Stimulated activated CD4-positive, alpha-beta T cell treated with anti-CD3 and anti-CD28 coated beads, Interleukin-1b, Interleukin-23, amount 100 ng/mL, for 1 hour (primary cell): ENCODE measurements at places on chromosomes 1 and 21.

DNA sequence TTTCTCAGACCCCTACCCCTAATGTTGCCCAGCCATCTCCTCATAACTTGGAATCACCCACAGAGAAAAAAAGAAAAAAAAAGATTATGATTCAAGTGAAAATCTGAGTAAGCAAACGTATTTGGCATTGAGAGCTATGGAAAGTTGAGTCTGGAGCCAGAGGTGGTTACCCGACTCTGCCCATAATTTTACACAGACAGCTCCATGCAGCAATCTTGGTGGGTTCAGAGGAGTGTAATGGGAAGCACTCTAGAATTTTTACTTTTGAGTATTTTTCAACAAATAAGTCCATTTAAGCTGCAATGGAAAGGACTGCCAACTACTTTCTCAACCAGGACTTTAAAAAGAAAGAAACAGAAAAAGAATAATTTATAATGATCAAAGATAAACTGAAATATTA lies 62.7 kb downstream of the ZC3H11B start:
- DNase-seq, result no peak

DNA sequence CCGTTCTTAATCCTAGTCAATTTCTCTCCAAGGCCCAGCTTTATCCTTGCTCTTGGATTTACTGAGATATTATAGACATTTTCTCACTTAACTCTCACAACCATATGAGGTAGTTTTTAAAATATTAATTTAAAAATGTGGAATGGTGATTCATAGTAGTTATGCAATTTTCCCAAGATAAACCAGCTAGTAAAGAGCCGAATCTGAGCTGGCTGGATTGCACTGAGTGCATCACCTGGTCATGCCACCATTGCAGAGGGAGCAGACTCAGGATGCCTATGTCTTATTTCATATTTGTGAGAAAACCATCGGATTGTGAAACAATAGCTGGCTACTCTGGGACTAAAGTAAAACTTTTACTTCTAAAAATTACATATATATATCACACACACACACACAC lies 494.0 kb downstream of the KCNT2 start:
- DNase-seq, result no peak

DNA sequence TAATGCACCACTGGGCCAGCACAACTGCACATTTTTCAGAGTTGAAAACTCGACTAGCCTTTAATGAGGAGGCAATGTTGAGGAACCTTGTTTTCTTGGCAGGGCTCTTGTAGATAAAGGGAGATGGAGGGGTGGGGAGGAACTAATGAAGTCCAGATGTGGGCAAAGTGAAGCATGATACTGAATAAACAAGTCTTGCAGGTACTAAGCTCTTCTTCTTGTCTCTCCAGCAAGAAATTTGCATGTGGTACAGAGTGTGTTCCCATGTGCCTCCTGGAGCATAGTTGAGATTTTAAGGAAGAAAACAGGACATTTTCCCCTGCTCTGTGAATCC lies 47.0 kb downstream of the PLPP3 start:
- no peak for DNase-seq

DNA sequence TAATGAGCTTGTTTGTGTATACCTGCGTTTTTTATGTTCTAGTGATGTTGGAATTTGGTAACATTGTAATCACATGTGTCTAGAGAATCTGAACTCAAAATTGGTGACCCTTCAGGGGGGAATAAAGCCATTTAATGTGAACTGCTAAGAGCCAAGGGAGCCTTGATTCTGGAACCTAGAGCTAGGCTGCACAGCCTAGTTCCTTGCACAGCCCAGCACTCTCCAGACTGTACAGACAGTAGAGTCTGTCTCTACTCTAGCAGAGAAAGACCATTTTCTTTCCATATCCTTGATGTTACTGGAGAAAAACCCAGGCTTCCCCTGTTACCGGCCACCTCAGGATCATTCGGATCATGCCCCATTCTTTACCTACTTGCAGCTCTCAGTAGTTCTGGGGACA lies 8.6 kb downstream of the ARV1 start:
- no peak for DNase-seq

GRCh38 chr1:161921491-161921890 lies 102.2 kb downstream of the OLFML2B start:
- no peak for DNase-seq

GRCh38 chr1:204477036-204477740 lies 17.4 kb downstream of the PIK3C2B start:
- DNase-seq, result no peak

DNA sequence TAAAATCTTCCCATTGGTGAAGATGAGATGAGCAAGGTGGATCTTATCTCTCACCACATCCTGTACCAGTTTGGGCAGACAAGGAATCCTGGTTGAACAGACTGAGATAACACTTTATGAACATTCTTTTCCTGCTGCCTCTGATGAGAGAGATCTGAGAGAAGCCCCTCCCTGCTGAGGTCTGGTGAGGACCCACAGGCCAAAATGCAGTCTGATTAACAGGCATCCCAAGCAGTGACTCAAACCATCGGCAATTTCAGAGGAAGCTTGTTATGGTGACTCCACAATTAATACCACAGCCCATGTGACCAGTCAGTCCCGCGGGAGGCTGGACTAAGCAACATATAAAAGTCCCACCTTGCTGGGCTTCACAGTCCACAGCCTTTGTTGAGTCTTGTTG lies at the start of gene PRR9:
TSS of gene PRR9 (plus strand) at position 373 of the 400 bp plus-strand sequence. CDS start 561 bp downstream, outside the sequence.
- no peak for DNase-seq

DNA sequence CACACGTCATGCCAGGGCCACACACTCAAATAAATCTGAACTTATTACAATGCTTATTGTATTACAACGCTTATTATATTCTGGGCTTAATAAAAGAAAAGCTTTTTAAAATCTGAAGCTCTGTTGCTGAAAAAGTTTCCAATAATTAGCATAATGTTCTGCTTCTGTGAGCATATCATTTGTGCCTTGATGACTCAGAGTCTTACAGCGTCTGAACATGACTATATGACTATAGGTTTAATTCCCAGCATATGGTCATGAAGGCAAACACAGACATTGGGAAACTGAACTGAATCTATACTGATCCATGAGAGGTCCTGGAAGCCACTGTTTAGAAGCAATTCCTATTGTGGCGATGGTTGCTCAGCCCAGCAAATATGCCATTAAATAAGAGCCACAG lies 66.3 kb downstream of the SIM2 start:
- DNase-seq, result no peak

DNA sequence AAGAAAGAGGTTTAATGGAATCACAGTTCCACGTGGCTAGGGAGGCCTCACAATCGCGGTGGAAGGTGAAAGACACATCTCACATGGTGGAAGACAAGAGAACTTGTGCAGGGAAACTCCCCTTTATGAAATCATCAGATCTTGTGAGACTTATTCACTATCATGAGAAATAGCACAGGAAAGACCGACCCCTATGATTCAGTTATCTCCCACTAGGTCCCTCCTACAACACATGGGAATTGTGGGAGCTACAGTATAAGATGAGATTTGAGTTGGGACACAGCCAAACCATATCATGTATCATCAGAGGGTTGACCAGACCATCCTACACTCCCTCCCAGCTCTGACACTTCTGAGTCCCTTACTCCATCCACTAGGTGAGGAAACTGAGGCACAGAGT lies 143.9 kb upstream of the KLHDC7A start:
- no peak for DNase-seq

DNA sequence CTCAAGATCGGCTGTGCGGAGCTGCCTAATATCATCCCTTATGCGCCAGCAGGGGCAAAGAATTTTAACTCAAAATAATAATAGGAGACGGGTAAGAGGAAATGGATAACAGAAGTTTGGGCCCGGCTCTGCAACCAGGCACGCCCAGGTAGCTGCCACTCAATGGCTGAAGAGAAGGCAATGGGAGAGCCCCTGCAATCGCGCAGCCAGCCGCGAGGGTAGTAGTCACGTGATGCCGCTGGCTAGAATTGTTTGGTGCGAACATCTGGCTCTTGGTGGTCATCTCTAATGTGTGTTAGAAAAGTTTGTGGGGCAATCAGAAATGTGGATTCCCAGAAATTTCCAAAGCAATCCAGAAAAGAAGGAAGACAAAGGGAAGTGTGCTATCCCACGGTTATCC lies 12.3 kb downstream of the BARHL2 start:
- DNase-seq, result no peak

DNA sequence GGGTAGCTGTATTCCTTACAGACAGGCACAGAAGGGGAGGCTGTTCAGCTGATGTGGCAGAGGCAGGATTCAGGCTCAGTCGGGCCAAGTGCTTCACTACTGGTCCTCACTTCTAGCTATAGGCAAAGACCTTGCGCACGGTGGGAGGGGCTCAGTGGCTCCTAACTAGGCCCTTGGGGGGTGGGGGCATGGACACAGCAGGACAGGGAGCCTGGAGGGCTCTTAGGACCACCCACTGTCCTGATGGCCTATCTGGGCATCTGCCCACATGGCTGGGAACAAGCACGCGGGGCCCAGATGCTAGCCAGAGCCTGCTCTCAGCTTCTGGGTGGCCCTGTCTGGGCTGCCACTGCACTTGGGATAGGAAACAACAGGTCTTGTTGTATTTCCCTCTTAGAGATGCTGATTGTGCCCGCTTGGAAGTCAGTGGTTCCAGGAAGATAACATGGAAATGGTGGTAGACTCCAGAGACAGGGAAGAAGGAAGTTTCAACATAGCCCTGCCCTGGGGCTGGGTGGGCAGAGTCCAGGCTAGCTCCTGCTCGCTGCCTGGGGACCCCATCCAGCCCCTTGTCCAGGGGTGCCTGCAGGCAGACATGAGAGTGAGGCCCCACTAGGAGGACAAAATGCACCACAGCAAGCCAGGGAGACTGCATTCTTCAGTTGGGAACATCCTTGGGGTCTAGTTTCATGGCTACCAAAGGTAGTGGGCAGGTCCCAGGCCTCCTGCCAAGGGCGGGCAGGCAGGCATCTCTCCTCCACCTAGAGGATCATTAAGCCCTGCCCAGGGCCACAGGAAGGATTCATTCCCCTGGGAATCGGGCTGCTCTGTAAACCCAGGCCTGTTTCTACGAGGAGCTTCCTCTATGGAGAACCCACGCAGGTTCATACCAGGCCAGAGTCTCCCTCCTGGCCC lies 102.5 kb downstream of the BCAR3 start:
- DNase-seq, result no peak

DNA sequence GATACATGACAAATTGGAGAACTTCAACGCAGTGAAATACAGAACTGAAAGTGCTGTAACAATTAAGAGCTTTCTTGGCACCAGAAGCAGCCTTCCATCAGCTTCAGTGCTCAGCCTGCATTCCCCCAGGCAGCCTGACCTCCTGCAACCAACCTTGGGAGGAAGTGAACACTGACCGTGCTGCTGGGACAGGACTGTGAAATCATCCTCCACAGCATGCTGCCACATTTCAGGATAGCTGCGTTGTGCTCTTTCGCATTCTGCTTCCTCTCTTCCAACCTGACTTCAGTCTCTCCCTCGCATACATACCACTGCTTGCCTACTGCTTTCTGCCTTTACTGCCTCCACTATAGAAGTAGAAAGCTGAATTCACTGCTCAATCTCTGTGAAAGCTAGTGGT lies 388.6 kb downstream of the RWDD3 start:
- no peak for DNase-seq

GRCh38 chr21:44572959-44573583 lies 458 bp upstream of the KRTAP10-4 start:
- DNase-seq, result no peak

DNA sequence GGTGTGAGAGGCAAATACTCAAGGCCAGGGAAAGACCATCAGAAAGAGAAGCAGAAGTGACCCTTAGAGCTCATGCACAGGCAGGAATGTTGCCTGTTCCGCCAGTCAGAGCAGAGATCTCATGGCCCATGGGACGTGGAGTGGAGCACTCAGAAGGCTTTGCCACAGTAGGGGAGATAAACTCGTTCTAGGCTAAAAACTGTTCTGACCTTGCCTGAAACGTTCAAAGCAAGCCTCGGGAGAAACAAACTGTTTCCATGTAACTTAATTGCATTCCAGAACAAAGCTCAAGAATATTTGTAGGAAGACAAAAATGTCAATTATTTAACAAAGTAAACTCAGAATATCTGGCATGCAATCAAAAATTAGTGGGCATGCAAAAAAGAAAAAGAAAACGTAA lies 20.7 kb upstream of the SLC19A1 start:
- DNase-seq, result no peak

GRCh38 chr1:189782295-189782694 lies 695.4 kb downstream of the BRINP3 start:
- DNase-seq, result no peak

DNA sequence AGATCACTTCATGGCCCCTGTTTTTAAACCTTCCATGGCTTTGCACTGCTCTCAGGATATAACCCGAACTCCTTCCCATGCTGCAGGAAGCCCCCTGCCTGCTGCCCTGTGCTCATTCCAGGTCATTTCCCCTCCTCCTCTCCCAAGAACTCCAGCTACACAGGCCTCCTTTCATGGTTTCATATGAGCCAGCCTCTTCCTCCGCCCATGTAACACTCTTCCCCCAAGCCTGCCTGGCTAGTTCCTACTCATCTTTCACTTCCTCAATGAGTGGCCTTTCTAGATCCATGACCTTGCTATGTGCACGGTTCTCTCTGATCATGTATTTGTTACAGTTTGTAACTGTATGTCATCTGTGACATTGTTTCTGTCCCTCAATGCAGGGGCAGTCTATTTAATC lies 3.1 kb upstream of the NCF2 start:
- no peak for DNase-seq

DNA sequence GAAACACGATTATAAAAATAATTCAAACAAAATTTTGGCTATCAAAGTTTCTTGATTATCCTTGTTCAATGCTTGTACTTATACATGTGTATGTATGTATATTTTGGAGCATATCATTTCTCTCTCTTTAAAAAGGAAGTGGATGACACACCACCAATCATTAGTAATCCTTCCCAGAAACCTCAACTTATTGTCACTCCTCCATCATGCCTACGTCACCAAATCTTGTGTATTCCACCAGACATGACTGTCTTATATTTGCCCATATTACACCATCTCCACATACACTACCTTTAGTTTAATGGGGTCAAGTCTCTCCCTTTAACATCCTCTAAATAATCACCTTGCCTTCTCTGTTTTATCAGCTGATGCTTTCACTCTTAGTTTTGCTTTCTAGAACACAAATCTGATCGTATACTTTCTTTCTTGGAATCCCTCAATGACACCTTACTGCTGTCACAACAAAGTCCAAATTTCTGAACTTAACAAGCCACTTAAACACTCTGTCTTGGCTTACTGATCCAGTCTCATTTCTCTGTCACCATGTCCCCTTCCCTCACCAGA lies 124.0 kb downstream of the BRINP3 start:
- no peak for DNase-seq

GRCh38 chr1:98698625-98699024 lies 37.1 kb downstream of the SNX7 start:
- DNase-seq, result no peak

DNA sequence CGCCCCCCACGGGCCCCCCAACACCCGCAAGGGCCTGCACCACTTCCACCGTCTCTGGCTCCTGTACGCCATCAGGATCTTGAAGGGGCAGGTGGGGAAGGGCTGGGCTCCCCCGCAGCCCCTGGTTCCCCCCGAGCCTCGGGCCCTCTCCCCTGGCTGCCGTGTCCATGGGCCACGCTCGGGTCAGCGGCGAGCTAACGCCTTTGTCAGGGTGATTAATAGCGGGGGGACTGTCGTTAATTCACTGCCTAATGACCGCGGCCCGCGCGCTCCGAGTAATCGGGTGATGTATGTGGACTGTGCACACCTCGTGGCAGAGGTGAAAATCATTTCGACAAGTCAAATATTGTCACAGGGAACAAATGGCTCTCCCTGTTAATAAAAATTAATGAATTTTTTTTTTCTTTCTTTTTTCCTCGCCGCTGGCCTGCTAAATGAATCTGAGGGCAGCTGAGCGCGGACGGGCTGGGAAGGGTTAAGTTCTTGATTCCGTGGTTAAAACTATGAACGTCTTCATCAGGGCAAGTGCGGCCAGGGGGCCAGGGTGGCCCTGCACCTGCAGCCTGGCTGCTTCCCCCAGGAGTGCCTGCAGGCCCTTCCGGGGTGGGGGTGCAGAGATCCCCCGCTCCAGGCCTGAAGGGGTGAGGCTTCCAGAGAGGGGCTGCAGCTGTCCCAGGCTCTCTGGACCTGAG lies 100.8 kb downstream of the PRDM16 start:
- DNase-seq, result no peak
